Progenitor cell of endocrine pancreas (in vitro differentiated cells): ENCODE measurements at places on chromosomes 6 and 20. TPM values are rescaled to one million over a fixed set of nuclear protein-coding genes. Genes with fewer than 3 reads are reported as not detected.

- no peak for DNase-seq
Measured at GRCh38 chr6:39005774-39006173, 42.8 kb upstream of the GLP1R start.

GRCh38 chr20:37356387-37356786 lies 10.4 kb downstream of the SRC start:
- DNase-seq, result no peak

GRCh38 chr6:35152067-35152707 lies 11.0 kb upstream of the TCP11 start:
- DNase-seq, result no peak

- DNase-seq, result no peak
Measured at GRCh38 chr6:131292145-131292938, 157.1 kb downstream of the AKAP7 start.

PRR18 gene
- 0.60 and 0.93 TPM in 2 replicates for total RNA-seq

ASIP gene
- not detected in 2 replicates for total RNA-seq

GRCh38 chr20:64077094-64077493 lies 2.2 kb downstream of the RGS19 start:
- no peak for DNase-seq

GNAS gene
- total RNA-seq, result 1,570 and 1,613 TPM in 2 replicates

DNA sequence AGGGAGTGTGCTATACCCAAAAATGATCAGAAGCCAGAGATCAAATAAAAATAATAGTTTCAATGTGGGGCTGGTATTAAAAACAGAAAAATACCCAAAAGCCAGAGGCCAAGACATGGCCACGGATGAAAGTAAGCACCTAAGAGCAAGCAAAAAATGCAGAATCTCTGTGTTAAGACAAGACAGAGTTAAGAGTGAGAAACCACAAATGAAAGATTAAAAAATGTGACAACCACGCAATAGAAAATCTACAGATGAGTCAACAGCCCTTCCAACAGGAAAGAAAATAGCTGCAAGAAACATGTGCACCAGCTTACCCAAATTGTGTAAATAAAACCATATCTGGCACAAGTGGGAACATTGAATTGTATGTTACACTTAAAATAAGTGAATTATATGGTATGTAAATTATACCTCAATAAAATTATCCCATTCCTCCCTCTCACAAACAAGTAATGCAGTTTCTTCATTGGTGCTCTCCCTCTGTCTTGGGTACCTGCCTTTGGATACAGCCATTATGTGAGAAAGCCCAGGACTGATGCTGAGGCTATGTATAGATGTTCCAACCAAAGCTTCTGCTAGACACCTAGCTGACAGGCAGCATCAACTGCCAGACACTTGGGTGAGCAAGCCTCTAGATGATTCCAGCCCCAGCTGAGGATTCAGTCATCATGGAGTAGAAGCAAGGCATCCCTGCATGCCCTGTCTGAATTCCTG lies 55.3 kb upstream of the UFL1 start:
- DNase-seq, result no peak
